ENCODE measurements at places on chromosomes 5 and 9.

DNA sequence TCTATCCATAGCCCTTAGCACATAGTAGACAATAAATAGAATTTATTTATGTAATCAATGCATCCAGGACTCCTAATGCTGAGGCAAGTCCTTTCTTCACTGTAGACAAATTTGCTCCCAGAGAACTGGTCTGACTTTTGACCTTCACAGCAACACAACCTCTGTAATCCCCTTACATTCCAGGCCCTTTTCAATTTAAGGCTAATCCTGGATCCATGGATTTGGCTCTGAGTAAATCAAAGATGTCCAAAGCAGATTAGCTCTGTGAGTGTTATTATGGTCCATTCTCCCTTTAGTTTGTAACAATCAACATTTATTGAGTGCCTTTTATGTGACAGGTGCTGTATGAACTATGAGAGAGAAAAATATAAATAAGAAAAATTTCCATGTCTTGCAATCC lies 27.4 kb upstream of the TMC1 start:
- no peak for DNase-seq

GRCh38 chr5:119397518-119398380 lies 41.9 kb downstream of the TNFAIP8 start:
- no peak for DNase-seq

- DNase-seq, result no peak
Measured at GRCh38 chr5:51657340-51658240, 274.3 kb downstream of the ISL1 start.

- no peak for DNase-seq
Measured at GRCh38 chr9:38038307-38039089, 30.5 kb downstream of the SHB start.

GRCh38 chr5:103260951-103261350 lies 2.4 kb downstream of the MACIR start:
- no peak for DNase-seq
